M059J (cell line): ENCODE measurements at places on chromosomes 5 and 9. TPM values are rescaled to one million over a fixed set of nuclear protein-coding genes. Genes with fewer than 3 reads are reported as not detected.

DNA sequence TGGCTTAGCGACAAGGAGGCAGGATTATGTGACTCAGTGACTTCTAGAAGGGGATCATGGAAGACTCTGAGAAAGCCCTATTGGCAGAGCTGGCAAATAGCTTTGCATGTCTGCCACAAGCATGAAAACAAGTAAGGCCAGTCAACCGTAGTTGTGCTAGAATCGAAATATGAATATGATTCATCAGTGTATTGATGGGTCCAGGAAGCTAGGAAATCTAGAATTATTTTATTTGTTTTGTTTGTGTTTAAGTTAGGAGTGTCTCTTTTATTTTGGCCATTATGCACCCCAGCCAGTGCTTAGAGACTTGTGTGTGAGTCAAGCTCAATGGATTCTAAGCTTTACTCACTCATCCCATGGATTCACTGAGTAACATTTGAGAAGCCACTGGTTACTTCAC, 3.8 kb upstream of the ITGA2 start:
- peak; percentile 29 for DNase-seq

DNA sequence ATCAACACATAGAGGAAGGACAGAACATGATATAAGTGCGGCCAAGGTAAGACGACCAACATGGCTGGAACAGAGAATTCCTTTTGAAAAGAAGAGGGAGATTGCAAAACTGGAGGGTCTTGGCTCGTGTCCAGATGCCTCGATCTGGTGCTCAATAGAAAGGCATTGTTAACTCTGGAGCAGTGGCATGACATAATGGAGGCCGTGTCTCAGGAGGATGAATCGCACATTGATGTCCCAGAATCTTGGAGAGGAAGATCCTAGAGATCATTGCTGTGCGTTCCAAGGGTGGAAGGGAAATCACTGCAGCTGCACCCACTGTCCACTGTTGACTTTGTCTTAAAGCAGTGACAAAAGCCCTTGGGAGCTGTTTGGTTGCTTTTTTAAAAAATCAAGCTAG, 30.9 kb downstream of the GRAMD2B start:
- no peak for DNase-seq

GRCh38 chr5:105740242-105740641, 1930.5 kb downstream of the EFNA5 start:
- peak; percentile 5 for DNase-seq

GRCh38 chr9:77756449-77756848, 108.3 kb upstream of the GNA14 start:
- DNase-seq: no peak

GRCh38 chr5:127019928-127020327, 10.4 kb downstream of the MARCHF3 start:
- DNase-seq: no peak

DNA sequence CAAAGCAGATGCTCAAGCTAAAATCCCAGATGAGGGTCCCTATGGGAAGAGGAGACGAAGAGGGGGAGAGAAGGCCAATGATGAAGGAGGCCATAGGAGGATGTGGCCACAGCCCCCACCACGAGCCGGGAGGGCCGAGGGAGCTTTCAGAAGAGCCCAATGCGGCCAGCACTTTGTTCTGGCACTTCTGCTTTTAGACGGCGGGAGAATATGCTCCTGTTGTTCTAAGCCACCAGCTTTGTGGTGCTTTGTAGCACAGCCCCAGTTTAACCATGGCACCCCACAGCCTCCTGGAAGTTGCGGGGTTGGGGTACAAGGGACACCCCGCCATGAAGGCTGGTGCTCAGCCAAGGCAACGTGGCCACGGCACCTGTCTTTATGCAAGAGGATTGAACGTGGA, 33.4 kb downstream of the LPCAT1 start:
- no peak for DNase-seq

GRCh38 chr5:82942083-82942881, 134.9 kb downstream of the TMEM167A start:
- DNase-seq: no peak

DNA sequence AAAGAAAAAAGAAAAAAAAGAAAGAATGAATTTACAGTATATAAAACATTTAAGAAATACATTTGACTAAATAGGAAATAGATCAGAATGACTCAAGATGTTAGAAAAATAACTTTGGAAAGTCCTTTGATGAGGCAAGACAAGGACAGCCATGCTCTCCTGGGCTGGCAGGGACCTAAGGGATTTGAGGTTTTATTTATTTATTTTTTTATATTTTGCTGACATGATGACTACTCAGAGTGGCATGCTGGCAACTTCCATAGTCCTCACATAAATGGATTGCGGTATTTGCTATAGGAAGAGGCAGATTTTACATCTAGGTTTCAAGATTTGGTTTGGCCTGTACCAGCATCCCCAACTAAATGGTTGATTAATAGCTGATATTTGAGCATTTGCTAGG, 17.7 kb downstream of the SLC28A3 start:
- DNase-seq: peak; percentile 86

DNA sequence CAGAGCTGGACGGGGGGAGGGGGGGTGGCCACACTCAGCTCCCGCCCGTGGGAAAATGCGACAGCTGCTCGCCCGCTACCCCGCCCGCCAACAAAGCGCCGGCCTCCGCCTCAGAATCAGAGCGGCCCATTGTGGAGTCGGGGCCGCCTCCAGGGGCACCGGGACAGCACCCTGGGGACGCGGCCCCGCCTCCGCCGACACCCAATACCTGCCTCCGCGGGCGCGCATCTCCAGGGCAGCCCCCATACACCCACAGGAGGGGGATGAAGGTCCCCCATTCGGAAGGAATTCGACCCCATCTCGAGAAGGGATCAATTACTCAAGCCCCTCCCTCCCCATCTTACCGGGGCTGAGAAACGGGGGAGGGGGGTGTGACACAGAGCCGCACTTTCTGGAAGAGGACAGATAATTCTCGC, 1.3 kb downstream of the NOTCH1 start:
- no peak for DNase-seq

- no peak for DNase-seq
These were observed 423.8 kb upstream of the SMARCA2 start for GRCh38 chr9:1591310-1591709.

The PCDHB5 gene
- total RNA-seq: not detected in 2 replicates

The NTNG2 gene
- 0.39 and 0.49 TPM in 2 replicates for total RNA-seq

The EGFL7 gene
- total RNA-seq: 18.0 and 20.9 TPM in 2 replicates

The PHF24 gene
- total RNA-seq: not detected in 2 replicates

The FKTN gene
- 15.6 and 20.1 TPM in 2 replicates for total RNA-seq

The ARL14EPL gene
- total RNA-seq: 0.37 TPM in 1 of 2 replicates, not detected in the other

The PCDHGC5 gene
- total RNA-seq: 2.0 and 2.2 TPM in 2 replicates

The CENPH gene
- 36.2 and 46.0 TPM in 2 replicates for total RNA-seq
